Astrocyte (in vitro differentiated cells and primary cell): ENCODE measurements at places on chromosomes 16 and 17. TPM values are rescaled to one million over a fixed set of nuclear protein-coding genes. Genes with fewer than 3 reads are reported as not detected.
A peak's percentile ranks its signal among the peaks of the same experiment; 100 is the strongest.

DNA sequence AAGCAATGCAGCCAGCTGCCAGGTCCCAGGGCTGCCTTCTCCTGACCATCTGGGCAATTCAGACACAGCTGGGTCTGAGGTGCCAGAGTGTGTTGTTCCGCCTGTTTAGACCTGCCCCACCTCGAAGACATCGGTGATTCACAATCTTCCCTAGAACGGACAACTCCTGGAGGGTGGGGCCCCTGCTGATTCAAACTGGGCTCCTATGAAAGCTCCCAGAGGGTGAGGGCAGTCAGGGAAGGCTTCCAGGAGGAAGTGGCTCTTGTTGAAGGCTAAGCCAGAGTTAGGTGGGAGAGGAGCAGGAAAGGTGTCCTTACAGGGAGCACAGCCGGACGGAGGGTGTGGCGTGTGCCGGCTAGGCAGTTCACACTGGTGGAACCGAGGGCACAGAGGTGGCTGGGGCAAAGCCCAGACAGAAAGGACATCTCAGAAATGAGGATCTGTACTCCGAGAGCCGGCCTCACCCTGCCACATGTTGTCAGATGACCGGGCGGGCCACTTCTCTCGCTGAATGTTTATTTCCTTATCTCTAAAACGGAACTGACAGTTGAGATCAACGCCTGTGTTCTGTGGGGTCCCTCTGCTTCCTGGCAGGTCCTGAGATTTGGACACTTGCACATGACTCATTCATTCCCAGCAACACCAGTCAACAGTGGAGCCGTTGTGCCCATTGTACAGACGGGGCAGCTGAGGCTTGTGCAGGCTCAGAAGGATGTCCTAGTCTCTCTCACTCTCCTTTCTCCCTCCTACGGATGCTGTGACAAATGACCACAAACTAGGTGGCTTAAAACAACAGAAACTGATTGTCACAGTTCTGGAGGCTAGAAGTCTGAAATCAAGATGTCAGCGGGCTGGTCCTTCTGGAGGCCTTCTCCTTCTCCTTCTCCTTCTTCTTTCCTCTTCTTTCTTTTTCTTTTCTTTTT, 26.9 kb upstream of the LITAF start:
- no peak for DNase-seq

DNA sequence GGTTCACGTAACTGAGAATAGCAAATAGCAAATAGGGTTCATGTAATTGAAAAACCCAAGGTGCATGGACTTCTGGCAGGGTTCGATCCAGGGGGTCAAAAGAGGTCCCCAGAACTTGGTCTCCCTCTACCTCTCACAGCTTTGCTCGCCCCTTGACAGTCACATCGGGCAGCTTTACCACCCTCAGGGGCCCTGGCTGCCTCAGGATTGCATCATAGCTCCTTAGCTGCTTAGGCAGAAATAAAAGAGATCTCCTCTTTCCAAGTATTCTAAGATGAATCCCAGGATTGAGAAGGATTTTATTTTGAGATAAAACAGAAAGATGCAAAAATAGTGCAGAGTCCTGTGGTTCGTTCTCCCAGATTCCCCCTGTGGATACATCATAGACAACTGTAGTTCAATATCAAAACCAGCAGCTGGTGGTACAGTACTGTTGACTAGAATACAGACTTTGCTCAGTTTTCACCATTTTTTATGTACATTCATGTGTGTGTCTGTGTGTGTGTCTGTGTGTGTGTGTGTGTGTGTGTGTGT, 12.8 kb downstream of the ADGRG3 start:
- DNase-seq: no peak

DNA sequence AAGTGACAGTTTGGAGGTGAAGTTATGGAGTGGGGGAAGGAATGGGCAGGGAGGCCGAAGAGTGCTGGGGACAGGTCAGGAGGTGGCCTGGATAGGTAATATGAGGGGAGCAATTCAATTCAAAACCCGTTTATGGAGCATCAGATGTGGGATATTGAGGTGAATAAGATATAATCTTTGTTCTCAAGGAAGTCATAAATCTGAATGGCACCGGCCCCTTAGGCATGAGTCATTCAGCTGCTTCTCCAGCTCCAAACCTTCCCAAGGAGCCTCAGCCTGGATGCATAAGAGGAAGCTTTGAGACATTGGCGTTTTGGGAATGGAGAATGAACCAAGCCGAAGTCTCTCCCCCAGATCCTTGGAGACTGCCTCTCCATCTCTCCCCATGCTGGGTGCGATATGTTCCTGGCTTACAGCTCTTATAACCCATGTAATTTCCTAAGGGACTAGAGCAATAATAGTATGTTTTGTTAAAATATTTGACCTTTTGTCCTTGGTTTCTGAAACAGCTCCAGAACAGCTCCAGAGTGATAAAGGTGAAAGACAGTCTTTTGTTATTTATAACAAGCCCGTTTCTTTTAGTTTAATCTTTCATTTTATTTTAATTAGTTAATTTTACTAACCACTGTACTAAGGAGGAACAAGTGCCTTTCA, 1.7 kb downstream of the TUBG2 start:
- DNase-seq: peak; percentile 64

GRCh38 chr16:68479271-68479670, 31.0 kb upstream of the SMPD3 start:
- DNase-seq: no peak

The C17orf78 gene
- total RNA-seq: not detected in 2 replicates

The MEIOC gene
- 0.45 and 0.55 TPM in 2 replicates for total RNA-seq

The MMP25 gene
- total RNA-seq: 0.89 and 1.3 TPM in 2 replicates

DNA sequence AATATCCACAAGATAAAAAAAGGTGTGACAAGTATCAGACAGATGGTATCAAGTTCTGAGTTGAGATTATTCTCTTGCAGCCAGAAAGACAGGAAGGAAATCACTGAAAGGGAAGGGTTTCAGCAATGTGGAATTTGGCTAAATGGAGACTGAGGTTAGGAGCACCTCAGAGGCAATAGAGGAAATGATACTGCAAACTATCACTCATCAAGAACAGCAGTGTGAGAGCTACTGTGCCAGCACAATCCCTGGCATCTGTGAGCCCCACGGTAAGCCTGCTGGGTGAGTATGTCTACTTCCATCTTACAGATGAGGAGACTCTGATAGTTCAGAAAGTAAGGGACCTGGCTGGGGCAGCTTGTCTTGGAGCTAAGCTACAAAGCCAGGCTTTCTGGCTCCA, 162.0 kb downstream of the SALL1 start:
- no peak for DNase-seq

- no peak for DNase-seq
Measured at GRCh38 chr17:41689497-41690299, 1.0 kb downstream of the EIF1 start.

The MKS1 gene
- total RNA-seq: 12.0 and 12.7 TPM in 2 replicates

DNA sequence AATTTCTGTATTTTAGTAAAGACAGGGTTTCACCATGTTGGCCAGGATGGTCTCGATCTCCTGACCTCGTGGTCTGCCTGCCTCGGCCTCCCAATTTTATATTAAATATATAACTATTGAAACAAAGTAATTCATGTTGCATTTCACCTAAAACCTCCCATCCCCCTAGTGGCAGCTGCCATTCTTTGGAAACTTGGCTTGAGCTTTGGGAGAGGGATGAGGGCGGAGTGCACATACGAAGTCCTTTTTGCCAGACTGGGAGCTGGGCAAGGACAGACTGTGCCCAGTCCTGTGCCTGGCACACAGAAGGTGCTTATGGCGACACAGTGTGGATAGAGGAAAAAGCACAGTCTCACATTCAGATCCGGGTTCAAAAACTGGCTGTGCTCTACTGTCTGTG, 83.8 kb downstream of the NETO2 start:
- DNase-seq: no peak

The PRRT2 gene
- 6.2 and 6.7 TPM in 2 replicates for total RNA-seq

DNA sequence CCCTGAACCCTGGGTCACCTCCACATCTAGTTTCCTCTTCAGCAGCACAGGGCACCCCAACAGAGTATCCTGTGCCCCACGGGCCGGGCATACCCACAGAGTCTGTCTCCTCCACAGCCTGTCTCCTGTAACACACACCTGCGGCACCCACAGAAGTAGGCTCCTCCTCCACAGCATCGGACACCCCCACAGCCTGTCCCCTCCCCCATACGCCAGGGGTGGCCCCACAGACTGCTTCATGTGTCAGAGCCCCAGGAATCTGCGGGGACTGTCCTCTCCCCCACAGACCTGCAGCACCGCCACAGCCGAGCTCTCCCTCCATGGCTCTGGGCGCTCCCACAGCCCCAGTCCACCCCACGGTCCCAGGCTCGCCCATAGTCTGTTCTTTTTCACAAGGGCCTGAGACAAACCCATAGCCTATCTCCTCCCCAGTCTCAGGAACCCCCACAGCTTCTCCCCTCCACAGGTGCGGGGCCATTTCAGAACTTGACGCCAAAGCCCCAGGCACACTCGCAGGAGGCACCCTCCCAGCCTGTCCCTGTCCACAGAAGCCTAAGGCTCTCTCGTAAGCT, 1.4 kb downstream of the KIAA0753 start:
- no peak for DNase-seq

The TPSD1 gene
- not detected in 2 replicates for total RNA-seq

GRCh38 chr16:50068550-50068949, 2.8 kb downstream of the HEATR3 start:
- peak; percentile 50 for DNase-seq

DNA sequence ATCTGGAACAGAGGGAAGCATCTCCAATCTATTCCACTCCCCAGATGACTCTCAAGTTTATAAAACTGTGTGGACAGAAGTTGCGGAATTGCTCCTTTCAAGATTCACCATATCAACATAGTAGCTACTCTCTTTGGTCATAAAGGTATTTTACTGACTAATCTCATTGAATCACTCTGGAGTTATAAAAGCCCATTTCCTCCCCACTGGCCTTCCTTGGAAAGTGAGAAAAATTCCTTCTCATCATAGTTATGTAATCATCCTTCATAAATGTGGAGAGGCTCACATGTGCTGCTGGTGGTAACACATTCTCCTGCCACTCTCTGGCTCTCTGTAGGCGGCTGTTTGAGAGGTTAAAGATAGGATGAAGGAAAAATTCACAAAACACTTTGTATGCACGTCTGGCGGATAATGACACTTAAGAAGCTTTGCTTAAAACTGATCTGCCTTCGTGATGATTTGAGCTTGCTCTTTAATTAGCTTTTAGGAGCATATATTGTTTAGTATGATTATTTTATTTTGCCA, 1034.0 kb upstream of the EEF2KMT start:
- peak; percentile 66 for DNase-seq

The WSCD1 gene
- total RNA-seq: 3.9 and 5.1 TPM in 2 replicates

DNA sequence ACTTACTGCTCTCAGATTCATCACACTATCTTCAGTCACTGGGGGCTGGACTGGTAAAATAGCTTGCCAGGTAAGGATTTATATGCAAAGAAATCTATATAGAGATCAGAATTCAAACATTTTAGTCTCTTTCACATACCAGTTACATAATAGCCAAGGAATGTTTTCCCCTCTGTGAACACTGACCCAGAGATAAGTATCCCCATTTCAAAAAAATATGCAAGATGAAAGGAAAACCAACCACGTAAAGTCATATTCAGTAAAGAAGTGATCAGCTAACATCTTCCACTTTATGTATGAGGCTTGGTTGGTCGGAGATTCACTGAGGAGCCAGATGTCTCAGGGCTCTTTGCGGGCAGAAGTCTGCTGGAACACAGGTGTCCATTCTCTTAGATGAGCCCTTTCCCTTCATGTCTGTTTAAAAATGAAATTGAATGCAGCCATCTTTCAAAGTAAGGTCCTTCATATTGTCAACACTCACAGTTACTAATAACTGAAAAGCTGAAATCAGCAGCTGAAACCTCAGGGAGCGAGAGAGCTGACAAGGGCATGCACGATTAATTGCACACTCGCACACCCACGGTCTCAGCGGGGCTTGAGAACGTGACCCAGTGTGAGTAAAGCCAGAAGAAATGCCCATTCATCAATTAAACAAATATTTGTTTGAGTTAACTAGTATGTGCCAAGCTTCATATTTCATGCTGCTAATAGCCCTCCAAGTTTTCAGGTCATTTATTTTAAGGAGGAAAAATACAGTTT, 161.2 kb downstream of the MRTFB start:
- DNase-seq: peak; percentile 83

DNA sequence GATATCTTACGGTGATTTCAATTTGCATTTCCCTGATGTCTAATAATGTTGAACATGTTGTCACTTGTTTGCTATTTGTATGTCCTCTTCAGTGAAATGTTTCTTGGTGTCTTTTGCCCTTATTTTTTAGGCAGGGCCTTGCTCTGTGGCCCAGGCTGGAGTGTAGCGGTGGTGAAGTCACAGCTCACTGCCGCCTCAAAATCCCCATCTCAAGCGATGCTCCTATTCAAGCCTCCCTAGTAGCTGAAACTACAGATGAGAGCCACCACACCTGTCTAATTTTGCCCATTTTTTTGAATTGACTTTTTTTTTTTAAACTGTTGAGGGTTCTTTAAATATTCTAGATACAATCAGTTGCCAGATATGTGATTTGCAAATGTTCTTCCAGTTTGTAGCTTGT, 8.3 kb downstream of the UBE2G1 start:
- DNase-seq: no peak

The TMC6 gene
- 54.8 and 61.7 TPM in 2 replicates for total RNA-seq

The TP53TG3C gene
- not detected in 2 replicates for total RNA-seq

- DNase-seq: no peak
Measured at GRCh38 chr17:42361781-42362186, 26.5 kb downstream of the STAT3 start.

DNA sequence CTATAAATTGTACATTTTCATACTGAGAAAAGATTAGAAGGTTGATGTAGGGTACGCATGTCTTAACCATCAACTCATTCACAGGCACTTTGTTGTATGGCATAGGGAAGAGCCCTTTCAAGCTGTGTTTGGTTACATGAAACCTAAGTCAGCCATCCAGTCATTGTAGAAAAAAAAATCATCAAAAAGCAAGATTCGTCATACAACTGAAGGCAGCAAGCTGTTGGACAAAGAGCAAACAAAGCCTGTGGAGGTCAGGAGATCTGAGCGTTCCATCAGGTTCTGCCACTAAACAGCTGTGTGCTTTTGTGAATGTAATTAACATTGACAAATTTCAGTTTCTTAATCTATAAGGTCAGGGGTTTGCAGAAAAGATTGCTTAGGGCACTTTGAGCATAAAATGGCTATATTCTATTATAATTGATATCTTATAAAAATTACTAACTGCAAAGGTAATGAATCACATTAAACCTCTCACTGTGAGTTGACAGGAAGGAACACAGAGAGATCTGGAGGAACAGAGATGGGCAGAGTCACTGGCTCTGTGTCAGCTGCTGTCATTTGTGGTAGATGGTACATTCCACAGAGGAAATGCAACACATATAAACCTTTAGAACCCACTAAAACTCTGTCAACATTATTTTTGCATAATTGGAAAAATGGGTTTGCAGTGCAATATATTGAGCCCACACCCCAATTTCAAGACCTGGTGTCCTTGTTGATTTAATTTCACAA, 66.3 kb upstream of the MYOCD start:
- DNase-seq: no peak

The GSPT1 gene
- total RNA-seq: 165 and 173 TPM in 2 replicates

GRCh38 chr16:76195056-76195455, 82.1 kb upstream of the CNTNAP4 start:
- no peak for DNase-seq

DNA sequence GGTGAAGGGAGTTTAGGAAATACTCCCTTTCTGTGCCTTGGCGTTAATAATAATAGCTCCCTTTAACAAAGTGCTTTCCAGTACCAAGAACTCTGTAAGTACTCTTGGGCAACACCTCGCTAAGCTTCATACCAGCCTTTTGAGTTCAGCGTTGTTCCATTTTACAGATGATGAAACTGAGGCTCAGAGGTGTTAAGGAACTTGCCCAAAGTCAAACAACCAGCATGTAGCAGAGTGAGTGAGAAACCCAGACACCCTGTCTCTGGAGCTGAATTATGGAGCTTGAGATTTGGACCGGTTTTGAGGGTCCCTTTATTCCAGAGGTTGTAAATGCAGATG, 607 bp downstream of the KATNIP start:
- DNase-seq: no peak

The CCDC200 gene
- not detected in 2 replicates for total RNA-seq
